CD8-positive, alpha-beta memory T cell (primary cell): ENCODE measurements at places on chromosomes 6 and 20.
A peak's percentile ranks its signal among the peaks of the same experiment; 100 is the strongest.

DNA sequence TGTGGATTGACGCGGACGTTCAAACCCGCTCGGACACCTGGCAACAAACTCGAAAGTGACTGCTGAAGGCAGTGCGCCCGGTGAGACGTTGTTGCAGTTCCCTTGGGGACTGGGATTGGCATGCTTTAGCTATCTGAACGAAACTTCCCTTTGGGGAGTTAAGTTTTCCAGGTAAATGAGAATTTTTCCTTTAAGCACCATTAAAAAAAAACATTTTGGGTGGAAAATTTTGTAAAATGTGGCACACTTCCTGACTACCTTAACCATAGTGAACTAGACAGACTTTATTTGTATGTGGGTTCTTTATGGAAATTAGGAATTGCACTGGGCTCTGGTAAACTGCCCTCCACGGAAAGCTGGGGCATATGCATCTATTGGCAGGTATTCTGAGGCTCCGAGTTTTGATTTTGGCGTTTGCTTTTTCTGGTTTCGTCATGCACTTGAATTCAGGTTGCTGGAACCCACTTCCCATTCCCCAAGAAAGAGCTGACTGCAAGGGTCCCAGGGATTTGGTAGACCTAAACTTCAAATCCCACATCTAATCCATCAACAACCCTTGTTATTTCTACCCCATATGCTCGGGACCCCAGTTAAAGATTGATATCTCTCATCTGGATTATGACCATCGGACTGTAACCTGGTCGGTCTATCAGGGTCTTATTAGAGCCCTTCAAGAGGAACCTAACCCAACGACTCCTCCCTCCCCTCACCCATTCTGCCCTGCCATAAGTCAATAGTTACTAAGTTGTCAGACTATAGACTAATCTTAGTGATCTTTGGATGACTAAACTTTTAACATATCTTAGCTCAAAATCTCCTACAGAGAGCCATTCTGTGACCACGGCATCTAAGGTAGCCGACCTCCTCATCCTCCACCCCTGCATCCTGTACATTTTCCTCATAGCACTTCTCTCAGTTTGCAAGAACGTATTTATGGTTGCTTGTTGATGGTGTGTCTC is 800 bp upstream of the DYNLT1 start:
- DNase-seq, result no peak
- H3K36me3 ChIP-seq, result no peaks in the 10 kb centered on the region
- H3K27me3 ChIP-seq, result no peaks in the 10 kb centered on the region
- H3K27ac ChIP-seq, result peak overlapping the region; percentile 93
- H3K4me3 ChIP-seq, result peak overlapping the region; percentile 82

DNA sequence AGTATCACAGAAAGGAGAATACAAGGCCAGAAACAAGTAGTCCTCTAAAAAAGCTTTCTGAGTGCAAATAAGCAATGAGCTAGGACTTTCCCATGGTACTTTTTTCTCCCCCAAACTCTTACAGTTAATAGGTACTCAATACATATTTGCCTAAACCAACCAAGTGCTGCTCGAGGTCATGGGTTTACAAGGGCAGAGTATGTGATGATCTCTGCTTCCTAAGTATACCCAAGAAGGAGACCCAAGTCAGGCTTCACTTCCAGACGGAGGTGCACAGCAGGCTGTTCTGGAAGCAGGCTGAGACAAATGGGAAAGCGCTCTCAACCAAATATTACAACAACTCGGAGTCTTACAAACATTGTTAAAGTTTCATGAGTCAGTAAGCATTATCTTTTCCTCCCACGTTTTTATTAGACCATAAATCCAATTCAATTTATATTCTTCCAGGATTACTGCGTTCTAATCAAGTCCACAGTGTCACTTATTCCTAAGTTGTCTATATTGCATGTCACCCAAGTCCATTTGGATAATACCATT is 8.1 kb downstream of the FYN start:
- H3K4me3 ChIP-seq, result no peak overlapping the region
- H3K27ac ChIP-seq, result no peak overlapping the region
- peaks cover 100% of the 10 kb centered on the region for H3K4me1 ChIP-seq
- H3K36me3 ChIP-seq, result no peaks in the 10 kb centered on the region

- H3K4me3 ChIP-seq, result no peak overlapping the region
- H3K27me3 ChIP-seq, result no peaks in the 10 kb centered on the region
- H3K36me3 ChIP-seq, result no peaks in the 10 kb centered on the region
- H3K4me1 ChIP-seq, result no peaks in the 10 kb centered on the region
Measured at GRCh38 chr6:112360498-112360897, 13.4 kb downstream of the RFPL4B start.

DNA sequence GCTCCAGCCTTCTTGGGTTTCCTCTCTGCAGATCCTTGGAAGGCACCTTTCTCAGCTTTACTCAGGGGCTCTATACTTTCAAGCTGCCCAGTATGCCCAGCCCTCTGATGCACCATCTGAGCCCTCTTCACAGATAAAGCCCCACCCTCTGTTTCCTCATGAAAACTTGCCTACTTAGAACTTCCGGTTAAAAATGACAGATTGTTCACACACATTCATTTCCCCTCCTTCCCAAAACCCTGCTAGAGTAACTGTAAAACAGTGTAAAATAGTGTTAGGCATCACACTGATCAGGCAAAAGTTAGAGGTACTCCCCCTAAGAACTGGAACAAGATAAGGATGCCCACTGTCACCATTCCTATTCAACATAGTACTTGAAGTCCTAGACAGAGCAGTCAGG is 14.0 kb upstream of the GCM1 start:
- H3K27ac ChIP-seq, result no peak overlapping the region
- H3K4me1 ChIP-seq, result peaks cover 5% of the 10 kb centered on the region
- no peaks in the 10 kb centered on the region for H3K36me3 ChIP-seq
- H3K27me3 ChIP-seq, result no peaks in the 10 kb centered on the region

- H3K4me1 ChIP-seq, result no peaks in the 10 kb centered on the region
- H3K27ac ChIP-seq, result no peak overlapping the region
- H3K4me3 ChIP-seq, result no peak overlapping the region
Measured at GRCh38 chr20:44448753-44449546, 26.7 kb upstream of the TTPAL start.

DNA sequence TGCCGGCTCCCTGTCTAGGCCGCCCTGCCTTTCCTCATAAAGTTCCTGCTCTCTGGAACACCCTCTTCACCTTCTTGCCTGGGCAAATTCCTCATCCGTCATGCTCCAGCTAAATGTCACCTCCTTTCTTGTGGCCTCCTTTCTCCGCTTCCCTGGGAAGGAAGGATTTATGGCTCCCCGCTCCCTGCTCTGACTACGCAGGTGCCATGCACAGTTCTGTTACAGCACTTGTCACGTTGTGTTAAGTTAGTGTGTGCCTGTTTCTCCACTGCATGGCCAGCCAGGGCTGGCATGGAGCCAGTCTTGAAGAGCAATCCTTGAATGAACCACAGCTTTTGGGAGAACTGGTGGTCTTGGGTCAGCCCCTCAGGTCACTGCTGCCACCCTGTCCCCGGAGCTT is 61.7 kb downstream of the CD40 start:
- peaks cover 10% of the 10 kb centered on the region for H3K27me3 ChIP-seq
- no peaks in the 10 kb centered on the region for H3K4me1 ChIP-seq
- no peak overlapping the region for H3K27ac ChIP-seq
- DNase-seq, result no peak

DNA sequence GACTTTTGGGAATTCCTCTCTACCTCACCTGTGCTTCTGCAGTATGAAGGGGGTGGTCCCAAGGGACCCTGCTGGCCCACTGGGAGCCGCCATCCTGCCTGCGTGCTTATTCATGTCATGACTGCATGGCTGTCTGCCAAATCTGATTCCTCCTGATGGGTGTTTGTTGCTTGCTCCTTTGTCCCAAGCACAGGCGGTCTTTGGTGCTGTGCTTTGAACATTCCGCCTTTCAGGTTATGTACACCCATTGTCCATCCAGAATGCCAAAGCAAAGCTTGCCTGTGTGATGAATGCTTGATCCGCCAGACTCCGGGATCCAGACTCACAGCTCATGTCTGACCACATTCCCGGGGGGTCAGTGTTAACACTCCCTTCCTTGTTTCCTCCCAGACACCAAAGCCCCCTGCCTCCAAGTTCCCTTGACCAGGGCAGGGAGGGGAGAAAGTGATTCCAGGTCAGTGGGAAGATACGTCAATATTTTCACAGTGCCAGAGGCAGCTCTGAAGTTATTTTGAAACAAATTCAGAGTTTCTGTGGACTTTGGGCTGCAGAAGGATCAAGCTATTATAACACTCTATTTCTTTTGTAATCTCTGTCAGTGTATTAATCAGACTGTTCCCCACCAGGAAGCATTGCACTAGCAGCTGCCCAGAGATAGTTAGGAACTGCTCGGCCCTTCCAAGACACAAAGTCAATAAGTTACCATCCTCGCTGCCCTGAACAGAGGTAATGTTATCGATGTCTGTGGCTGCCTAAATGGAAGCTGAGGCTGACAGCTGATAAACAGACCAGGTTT is 9.5 kb downstream of the DAAM2 start:
- no peaks in the 10 kb centered on the region for H3K4me1 ChIP-seq
- DNase-seq, result no peak
- H3K36me3 ChIP-seq, result no peaks in the 10 kb centered on the region
- H3K27me3 ChIP-seq, result no peaks in the 10 kb centered on the region
- no peak overlapping the region for H3K4me3 ChIP-seq

DNA sequence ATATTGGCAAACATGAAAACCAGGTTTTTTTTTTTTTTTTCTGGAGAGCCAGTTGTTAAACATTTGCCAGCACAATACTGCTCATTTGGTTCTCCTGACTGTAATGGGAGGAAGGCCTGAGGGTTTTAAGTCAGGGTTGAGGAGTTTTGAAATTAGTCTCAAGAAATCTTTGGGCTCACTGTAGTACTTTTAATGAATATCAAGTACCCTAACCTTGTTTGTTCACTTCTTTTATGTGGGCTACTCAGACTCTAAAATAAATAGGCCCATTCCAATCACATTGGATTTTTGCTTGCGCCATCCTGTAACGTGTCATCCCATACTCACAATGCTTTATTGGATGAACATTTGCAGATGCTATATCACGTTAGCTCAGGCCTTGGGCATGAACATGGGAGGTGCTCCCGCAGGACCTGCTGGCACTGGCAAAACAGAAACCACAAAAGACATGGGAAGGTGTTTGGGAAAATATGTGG is 146.9 kb downstream of the DNAH8 start:
- H3K4me1 ChIP-seq, result no peaks in the 10 kb centered on the region
- H3K36me3 ChIP-seq, result no peaks in the 10 kb centered on the region
- H3K27me3 ChIP-seq, result no peaks in the 10 kb centered on the region
- DNase-seq, result no peak
- H3K27ac ChIP-seq, result no peak overlapping the region
- H3K4me3 ChIP-seq, result no peak overlapping the region

- H3K27me3 ChIP-seq, result no peaks in the 10 kb centered on the region
- H3K36me3 ChIP-seq, result no peaks in the 10 kb centered on the region
- DNase-seq, result no peak
- H3K4me3 ChIP-seq, result no peak overlapping the region
- H3K27ac ChIP-seq, result no peak overlapping the region
Measured at GRCh38 chr20:33005132-33005566, 916 bp upstream of the SUN5 start.

DNA sequence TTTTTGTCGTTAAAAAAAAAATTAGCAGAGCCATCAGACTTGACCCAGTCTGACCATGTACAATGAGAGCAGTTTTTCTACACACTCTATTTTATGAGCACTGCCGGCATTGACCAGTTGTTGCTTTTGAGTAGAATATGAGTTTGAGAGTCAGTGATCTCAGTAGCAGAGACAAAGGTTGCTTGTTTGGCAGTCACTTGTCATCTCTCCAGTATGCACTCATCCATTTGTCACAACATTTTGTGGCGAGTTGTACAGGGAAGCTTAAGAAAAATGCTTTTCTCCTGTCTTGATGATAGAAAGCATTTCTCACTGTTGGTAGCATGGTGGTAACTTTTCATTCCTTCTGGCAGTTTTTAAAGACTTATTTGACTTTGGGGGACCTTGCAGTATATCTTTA is 159.9 kb downstream of the MMS22L start:
- H3K36me3 ChIP-seq, result no peaks in the 10 kb centered on the region
- no peak for DNase-seq
- H3K4me1 ChIP-seq, result no peaks in the 10 kb centered on the region
- no peaks in the 10 kb centered on the region for H3K27me3 ChIP-seq
- no peak overlapping the region for H3K4me3 ChIP-seq

GRCh38 chr6:56243518-56244070 is 3.8 kb downstream of the COL21A1 start:
- no peak for DNase-seq
- no peak overlapping the region for H3K4me3 ChIP-seq
- no peak overlapping the region for H3K27ac ChIP-seq
- H3K27me3 ChIP-seq, result no peaks in the 10 kb centered on the region

DNA sequence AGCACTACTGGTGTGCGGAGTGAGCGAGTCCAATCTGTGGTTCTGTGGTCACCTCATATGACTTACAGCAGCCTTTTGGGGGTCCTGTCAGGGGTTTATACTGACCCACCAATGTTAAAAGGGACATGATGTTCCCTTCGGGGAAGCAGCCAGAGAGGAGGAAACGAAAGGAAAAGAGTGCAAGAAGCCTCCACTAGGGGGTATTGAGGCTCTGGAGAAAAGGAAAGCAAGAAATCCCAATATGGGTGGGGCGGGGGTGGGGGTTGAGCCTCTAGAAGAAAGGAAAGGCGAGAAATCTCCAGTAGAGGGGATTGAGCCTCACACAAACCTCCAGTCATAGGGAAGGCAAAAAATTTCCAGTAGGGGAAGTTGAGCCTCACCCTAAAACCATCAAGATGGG is 249.3 kb upstream of the ECI2 start:
- no peaks in the 10 kb centered on the region for H3K4me1 ChIP-seq
- no peaks in the 10 kb centered on the region for H3K27me3 ChIP-seq
- no peak overlapping the region for H3K4me3 ChIP-seq

DNA sequence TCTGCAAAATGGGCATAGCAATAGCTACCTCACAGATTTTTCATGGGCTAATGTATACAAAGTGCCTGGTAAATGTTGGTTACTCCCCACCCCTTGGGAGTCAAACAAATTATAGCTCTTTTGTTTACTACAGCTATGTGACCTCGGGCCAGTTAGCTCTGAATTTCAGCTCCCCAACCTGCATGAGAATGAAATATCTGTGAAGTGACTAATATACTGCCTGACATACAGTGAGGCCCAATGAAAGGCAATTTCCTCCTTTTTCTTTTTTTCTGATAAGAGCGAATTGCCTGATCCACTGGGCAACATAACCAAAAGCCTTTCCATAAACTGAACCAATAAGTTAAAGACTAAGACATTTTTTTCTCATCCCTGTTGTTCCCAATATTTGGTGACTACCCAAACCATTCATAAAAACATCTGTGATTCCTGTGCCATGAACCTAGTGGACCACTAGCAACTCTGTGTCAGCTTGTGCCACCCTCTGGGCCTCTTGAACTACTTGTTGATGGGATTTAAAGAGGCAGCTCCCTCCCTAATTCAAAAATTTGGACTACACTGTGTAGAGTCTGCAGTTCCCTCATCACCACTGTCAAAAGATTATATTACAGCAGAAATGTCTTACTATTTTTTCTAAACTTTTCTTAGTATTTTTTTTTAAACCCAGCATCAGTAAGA is 91.9 kb upstream of the TMEM30A start:
- H3K4me3 ChIP-seq, result no peak overlapping the region
- H3K36me3 ChIP-seq, result no peaks in the 10 kb centered on the region
- no peak overlapping the region for H3K27ac ChIP-seq
- no peaks in the 10 kb centered on the region for H3K27me3 ChIP-seq

- H3K27ac ChIP-seq, result no peak overlapping the region
- no peaks in the 10 kb centered on the region for H3K36me3 ChIP-seq
- no peak for DNase-seq
- H3K4me3 ChIP-seq, result no peak overlapping the region
Measured at GRCh38 chr20:2797136-2797983, 3.1 kb downstream of the CPXM1 start.
